ENCODE measurements at places on chromosomes 2 and 18.

DNA sequence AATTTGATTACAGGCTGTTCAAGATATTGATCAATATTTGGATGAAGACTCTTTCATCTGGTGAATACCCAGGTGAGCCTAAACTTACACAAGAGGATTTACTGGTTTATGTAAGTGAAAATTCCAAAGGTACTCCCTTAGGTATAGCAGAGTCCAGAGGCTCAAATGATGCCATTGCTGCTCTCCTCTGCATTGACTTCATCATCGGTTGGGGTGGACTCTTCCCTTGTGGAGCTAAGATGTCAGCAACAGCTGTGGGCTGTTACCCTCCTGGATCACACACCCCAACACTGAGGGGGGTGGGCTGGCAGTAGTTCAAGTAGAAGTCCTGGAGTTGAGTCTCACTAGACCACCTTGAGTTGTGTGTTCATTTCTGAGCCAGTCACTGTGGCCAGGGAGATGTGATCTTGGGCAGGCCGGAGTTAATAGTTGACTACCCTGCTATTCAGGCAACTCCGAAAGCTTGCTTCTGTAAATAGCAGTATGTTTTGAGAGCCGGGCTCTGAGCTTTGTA is 236.9 kb downstream of the PTPRM start:
- DNase-seq = no peak

DNA sequence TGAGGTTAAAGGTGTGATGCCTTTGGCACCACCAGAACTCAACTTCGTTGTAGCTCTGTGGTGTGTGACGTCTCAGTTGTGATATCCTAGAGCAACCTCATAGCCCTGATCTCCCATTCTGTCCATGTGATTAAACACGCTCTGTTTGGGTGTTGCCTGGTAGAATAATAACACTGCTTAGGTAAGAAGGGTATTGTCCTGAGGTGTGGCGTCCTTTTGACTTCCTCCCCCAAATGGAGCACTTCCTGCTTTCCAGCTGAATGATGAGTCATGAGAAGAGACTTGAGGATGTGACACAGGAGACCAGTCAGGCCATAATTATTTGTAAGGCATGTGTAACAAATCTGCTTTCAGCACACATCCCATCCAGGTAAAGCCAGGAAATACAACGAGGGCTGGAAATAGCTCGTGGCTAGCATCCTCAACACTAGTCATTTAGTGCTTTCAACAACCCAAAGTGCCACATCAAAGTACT is 100.7 kb downstream of the RAPGEF4 start:
- no peak for DNase-seq

- DNase-seq = no peak
Measured at GRCh38 chr2:134657650-134658250, 61.0 kb downstream of the TMEM163 start.

GRCh38 chr2:18119883-18120282 is 241.4 kb downstream of the KCNS3 start:
- DNase-seq = no peak
